ENCODE measurements at places on chromosomes 16 and 17.

DNA sequence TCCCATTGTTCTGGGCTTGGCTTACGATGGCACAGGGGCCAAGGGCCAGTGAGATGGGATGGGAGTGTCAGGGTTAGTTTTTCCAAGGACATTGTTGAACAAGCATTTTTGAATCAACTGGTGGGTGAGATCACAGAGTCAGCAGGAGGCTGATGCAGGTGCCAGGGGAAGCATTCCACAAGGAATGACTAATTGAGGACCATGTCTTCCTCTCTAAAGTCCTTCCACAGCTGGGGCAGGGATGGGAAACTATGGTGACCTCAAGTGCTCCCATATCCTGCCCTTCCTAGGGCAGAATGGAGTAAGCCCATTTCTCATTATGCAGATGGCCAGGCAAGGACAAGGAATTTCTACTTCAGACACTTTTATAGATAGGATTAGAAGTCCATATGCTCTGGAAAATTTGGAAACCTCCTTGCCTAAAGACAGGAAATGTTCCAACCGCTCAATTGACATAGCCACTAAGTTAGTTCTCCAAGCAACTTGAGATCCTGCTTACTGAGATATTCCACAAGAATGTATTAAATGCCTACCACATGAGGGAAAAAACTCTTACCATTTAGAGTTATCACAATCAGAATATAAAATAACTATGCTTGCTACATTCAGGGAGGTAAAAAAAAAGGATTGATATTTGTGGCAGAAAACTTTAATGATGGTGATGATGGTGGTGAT is 21.2 kb upstream of the ENGASE start:
- DNase-seq: no peak

- no peak for DNase-seq
These were observed 106.9 kb downstream of the NCOR1 start for GRCh38 chr17:16108386-16108785.

DNA sequence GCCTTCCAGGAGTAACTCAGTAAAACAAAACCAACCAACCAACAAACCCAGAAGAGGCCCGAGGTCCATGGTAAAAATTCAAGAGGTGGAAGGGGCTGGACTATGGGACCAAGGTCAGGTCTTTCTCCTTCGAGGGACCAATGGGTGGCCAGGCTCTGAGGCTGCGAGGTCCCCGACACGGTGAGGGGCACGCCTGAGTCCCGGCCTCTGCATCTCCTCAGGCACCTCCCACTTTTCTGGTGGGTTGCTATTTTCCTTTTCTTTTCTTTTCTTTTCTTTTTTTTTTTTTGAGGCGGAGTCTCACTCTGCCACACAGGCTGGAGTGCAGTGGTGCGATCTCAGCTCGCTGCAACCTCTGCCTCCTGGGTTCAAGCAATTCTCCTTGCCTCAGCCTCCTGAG is 18.0 kb downstream of the CD7 start:
- DNase-seq: no peak

DNA sequence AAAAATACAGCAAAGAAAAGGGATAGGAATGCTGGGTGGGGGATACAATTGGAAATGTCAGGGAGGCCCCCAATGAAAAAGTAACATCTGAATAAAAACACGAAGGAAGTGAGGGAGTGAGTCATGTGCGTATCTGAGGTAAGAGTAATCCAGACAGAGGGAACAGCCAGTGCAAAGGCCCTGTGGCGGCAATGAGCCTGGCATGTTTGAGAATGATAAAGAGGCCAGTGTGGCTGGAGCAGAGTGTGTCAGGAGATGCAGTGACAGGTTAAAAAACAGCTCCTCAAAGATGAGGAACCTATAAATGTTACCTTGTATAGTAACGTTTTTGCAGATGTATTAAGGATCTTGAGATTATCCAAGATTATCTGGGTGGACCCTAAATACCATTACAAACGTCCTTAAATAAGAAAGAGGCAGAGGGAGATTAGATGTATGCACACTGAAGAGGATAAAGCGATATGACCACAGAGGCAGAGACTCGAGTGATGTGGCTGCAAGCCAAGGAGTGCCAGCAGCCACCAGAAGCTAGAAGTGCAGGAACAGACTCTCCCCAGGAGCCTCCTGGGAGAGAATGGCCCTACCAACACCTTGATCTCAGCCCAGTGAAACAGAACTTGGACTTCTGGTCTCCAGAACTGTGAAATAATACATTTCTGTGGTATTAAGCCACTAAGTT is 17.8 kb upstream of the SLC35B1 start:
- DNase-seq: no peak

DNA sequence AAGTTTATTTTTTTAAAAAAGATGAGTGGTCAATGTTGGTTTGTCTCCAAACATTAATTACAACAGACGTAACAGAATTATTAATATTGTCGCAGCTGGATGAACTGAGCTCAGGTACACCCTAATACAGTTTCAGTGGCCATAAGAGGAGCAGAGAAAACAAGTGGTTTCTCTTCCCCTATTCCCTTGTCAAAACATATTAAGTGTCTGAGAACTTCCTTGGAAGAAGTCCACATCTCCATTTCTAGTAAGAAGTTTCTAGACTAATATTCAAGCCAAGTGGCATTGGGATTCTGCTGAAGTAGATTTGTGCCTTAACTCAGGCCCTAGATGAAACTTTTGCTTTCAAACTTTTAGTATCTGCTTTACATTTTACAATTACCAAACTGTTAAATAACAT is 47.7 kb downstream of the GNA13 start:
- no peak for DNase-seq

GRCh38 chr16:11211977-11212797 is 43.8 kb downstream of the SOCS1 start:
- DNase-seq: no peak

GRCh38 chr17:63356337-63356757 is 89.8 kb downstream of the CYB561 start:
- no peak for DNase-seq

GRCh38 chr17:16491131-16491702 is 776 bp downstream of the LRRC75A start:
- peak; percentile 37 for DNase-seq

DNA sequence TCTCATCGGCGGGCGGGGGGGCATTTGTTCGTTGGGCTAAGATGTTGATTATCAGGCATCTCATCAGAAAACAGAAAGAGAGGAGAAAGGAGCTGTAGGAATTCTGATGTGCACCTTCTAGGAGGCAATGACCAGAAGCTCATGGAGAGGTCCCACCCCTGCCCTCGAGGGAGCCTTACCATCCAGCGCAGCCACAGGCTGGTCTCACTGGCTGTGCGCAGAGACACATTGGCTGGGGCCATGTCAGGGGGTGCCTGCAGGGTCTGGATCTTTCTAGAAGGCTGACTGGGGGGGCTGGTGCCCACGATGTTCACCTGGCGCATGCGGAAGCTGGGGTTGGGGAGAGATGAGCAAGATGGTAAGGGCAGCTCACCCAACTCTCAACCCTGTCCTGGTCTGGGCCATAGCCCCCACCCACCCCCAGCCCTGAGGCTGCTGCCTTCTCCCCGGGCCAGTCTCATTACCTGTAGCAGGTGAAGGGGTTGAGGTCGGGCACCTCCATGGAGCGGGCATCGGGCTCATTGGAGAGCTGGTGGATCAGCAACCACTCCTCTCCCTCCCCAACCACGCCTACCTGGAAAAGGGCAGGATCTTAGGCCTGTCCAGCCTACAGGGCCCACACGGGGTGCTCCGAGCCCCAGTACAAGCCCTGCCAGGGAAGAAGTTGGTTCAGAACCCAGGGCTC is 86.2 kb upstream of the CDC42EP4 start:
- no peak for DNase-seq

GRCh38 chr16:17334096-17334495 is 136.7 kb downstream of the XYLT1 start:
- no peak for DNase-seq

GRCh38 chr17:80527016-80527645 is 17.5 kb upstream of the RPTOR start:
- no peak for DNase-seq

DNA sequence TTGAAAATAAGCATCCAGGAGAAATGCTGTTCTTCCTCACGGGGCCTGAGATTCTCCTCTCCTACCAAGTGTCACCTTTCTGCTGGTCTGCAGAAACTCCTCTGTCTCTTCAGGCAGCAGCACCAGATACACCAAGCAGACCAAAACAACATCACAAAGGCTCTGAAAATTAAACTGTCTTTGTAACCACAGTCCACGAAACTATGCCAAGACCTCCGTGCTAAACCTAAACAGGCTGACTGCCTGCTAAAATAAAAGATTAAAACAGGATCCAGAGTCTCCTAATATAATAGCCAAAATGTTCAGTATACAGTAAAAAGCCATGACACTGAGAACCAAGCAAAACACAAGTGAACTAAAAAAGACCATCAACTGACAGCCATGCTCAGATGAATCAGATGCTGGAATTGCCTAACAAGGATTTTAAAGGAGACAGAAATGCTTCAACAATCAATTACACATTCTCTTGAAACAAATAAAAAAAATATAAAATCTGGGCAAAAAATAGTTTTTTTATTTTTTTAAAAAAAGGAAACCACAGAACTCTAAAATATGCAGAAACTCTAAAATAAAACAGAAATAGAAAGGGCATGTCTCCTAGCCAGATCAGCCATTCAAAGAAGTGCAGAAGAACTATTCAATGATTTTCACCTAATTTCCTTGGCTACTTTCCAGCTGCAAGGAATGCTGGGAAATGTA is 50.3 kb upstream of the TOX3 start:
- no peak for DNase-seq

DNA sequence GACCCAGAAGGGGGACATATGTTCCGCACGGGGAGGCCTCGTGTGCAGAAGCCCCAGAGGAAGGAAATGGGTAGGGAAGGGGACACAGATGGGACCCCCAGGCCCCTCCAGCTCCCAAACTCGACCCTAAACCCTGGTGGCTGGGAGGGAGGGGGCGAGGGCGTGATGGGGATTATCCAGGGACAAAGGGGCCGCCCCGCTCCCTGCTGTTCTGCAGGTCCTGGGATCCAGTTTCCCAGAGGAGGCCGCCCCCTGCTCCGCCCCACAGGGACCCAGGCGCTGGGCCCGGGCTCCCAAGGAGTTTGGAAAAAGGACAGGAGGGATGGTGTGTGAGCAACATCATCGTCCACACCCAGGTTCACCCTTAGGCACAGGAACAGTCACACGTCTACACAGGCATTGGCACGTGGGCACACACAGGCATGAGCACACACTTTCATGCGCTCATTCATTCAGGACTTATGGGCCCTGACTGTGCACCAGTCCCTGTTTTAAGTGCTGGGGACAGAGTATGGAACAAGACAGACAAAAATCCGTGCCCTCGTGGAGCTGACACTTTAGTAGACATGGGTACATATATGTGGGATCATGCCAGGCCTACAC is 12.8 kb upstream of the FBXL19 start:
- DNase-seq: no peak

- DNase-seq: no peak
These were observed 20.7 kb upstream of the LGALS9 start for GRCh38 chr17:27610304-27610677.

- DNase-seq: no peak
These were observed 183.6 kb upstream of the CDH11 start for GRCh38 chr16:65305266-65305959.

DNA sequence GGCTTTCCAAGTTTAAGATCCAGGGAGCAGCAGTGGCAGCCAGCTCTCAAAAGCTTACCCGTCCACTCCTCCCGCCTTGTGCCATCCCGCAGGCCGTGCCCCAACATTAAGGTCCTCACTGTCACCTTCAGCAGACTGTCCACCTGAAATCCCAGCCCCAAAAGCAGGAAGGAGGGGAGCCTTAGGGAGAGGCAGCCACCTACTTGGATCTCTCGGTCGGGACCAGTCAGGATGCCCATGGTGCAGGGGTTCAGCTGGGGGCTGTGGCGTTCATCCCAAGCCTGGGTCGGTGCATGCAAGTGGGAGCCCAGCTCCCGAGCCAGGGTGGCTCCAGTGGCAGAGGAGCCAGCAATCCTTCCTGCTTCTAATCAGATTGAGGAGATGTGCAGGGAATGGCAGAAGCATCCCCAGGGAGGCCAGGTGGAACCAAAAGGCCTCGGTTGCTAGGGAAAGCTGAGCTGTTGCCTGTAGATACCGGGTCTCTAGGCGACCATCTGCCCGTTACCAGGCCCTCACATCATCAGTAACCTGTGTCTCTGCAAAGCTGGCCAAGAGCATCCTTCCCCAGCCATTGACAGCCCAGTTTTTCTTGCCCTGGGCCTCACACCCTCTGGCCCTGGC is 24.6 kb downstream of the CNGB1 start:
- DNase-seq: no peak

GRCh38 chr17:41352597-41353366 is 2.2 kb upstream of the KRT33A start:
- DNase-seq: no peak

DNA sequence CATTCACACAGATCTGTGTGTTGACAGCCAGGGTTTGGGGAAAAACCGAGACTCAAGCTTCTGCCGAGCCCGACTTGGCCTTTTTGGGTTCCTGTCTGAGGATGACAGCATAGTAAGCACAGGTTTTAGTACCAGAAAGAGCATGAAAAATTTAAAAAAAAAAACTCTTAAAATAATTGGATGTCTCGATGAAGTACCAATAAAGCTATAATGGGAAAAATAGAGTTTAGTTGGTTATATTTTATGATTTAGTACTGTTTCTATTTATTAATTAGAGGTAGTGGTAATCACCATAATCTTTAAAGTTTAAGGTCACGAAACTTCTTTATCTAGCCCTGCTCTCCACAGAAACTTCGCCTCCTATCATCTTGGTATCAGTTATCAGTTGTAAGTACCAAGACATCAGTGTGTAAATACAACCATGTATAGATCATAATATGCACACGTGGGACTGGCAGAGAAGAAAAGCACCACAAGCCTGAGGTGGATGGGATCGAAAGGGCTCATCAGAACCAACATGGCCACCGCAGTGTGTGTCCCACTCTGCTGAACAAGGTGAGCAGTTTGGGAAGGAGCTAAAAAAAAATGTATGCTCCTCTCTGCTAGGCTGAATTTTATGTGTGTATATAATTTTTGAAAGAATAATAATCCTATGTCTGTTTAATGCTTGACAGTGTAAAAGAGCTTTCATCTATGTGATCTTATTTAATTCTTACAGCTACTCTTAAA is 14.4 kb upstream of the EEF2K start:
- no peak for DNase-seq

All from CD8-positive, alpha-beta T cell (primary cell).